ENCODE measurements at places on chromosomes 2 and 18.

- no peak for DNase-seq
These were observed 470.1 kb upstream of the RAB12 start for GRCh38 chr18:8139127-8139527.

GRCh38 chr2:232523682-232524597, 2.0 kb upstream of the CHRND start:
- no peak for DNase-seq

GRCh38 chr2:105836840-105837692, 92.4 kb downstream of the NCK2 start:
- DNase-seq = no peak

DNA sequence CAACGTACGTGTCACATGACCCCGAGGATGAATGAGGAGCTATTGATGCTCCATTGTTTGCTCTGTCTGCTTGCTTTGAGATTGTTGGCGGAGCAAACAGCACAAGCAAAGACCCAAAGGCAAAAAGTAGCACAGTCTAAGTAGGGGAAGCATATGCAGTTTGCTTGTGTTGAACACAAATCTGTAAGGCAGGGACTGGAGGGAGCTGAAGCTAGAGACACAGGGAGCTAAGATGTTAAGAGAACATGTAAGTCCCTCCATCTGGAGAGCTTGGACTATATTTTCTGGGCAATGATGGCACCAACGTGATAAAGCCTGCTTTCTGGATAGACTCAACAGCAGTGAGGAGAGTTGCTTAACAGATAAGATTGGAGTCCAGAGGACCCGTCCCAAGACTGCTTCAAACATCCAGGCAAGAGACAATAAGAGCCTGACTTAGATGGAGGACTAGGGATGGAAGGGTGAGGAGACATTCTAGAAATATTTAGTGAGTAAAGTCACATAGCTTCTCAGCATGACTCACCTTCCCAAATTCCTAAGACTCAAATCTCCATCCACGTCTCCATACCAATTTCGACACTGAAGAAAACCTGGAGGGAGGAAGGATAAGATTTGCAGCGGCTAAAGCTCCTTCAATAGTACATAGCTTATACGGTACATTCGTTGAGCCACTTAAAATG, 88.1 kb upstream of the KLF7 start:
- DNase-seq = no peak

DNA sequence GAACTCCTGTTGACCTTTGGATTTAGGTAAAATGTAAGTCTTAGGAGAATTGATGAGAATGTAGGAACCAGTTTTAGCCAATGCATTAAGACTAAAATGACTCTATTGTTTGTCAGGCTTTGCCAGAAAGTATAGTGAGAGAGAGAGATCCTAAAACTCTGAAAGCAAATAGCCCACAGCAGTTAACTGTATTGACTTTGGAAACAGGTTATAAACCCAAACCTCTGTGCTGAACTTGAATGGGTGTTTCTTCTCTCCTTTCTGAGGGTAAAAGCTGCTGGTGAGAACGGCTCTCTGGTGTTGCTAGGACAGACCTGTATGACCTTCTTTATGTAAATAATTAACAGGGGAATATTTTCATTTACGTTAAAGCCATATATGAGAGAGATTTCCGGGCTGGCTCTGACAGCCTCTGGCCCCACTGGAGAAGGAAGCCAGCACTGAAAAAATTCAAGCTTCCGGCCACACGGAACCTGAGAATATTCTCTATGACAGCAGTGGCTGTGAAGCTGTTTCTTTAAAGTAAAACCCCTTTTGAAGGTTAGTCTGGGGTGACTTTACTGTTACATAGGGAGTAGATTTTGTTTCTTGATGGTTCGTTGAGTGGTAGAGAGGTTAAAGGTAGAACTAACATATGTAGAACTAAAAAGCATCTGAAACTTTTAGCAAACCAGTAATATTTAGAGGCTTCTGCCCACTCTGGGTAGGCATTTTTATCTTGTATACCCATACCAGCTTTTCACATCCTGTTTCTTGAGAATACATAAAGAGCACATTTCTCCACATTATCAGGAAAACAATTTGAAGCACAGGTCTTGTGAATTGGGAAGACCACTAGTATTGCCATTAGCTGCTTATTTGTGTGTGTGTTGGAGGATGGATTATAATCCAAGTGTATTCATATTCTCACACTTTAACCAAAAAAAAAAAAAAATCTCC, 123.8 kb downstream of the SPTBN1 start:
- no peak for DNase-seq

GRCh38 chr2:9802576-9802993, 40.7 kb upstream of the TAF1B start:
- DNase-seq = no peak

DNA sequence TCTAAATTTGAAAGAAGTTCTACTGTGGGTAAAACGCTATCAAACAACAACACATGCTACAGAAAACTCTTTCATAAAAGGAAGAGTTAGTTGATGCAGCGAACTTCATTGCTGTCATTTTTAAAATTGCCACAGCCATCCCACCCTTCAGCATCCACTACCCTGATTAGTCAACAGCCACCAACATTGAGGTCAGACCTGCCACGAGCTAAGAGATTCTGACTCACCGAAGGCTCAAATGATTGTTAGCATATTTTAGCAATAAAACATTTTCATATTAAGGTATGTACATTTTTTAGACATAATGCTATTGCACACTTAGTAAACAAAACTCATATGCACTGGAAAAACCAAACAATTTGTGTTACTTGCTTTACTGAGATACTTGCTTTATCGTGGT, 347.1 kb downstream of the CLIP4 start:
- no peak for DNase-seq

DNA sequence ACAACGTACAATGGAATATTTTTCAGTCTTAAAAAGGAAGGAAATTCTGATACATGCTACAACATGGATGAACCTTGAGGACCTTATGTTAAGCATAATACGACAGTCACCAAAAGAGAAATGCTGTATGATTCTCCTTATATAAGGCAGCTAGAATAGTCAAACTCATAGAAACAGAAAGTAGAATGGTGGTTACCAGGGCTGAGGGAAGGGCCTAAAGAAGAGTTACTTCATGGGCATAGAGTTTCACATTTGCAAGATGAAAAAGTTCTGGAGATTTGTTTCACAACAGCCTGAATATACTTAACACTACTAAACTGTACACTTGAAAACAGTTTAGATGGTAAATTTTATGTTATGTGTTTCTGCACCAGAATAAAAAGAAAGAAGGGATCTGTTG, 113.3 kb downstream of the GALNT1 start:
- no peak for DNase-seq

DNA sequence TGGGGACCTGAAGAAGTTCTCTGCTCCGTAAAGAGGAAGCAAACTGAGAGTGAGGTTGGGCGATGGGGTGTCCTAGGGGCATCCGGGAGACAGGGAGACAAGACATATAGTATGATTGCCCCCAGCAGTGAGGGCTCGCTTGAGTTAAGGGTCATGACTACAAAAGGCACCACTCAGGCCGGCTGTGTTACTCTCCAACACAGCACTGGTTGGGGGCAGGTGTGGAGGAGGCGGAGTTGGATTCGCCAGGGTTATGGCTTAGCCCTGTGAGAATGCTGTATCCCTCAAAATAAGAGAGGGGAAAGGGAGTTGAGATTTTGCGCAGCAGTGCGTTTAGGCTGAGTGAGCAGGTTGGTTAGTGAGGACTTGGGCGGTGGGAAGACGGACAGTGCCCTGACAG, 12.0 kb downstream of the DYSF start:
- DNase-seq = no peak

DNA sequence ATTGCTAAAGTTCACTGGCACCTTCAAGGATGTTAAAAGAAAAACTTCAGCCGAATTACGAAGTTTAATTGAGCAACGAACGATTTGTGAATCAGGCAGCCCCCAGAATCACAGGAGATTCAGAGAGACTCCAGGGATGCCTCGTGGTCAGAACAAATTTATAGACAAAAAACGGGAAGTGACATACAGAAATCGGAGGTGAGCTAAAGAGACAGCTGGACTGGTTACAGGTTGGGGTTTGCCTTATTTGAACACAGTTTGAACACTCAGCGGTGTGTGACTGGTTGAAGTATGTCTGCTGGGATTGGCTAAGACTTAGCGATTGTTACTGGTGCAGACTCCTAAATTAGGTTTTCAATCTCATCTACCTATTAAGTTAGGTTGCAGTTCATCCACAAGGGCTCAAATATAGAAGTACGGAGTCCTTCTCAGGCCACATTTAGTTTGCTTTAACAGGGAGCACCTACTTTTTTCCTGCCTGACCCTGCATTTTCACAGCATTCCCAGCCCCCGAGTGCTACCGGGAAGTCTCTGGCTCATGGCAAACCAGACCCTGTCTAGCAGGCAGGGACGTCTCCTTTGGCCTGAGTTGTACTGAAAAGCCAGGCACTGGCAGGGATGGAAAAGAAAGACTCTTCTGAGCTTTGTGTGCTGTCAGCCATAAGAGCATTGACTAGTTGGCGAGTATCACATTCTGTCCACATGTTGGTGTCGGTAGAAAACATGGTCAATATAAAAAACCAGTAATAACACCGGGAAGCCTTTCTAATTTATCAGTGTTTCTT, 41.1 kb downstream of the CDCA7 start:
- DNase-seq = no peak

DNA sequence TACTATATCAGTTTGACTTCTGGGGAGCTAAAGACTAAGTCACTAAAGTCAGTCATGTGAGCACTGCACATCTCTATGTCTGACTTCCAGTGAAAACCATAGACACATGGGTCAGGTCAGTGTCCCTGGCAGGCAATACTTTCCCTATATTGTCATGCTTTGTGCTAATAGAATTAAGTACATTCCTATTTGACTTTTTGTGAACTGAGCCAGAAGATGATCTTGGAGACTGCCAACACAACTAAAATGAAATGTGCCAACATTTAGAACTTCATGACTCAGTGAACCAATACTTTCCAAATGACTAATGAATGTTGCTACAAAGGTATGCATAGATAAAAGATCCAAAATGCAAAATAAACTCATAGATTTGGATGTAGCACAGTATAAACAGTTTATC, 820.8 kb upstream of the FAM98A start:
- no peak for DNase-seq

DNA sequence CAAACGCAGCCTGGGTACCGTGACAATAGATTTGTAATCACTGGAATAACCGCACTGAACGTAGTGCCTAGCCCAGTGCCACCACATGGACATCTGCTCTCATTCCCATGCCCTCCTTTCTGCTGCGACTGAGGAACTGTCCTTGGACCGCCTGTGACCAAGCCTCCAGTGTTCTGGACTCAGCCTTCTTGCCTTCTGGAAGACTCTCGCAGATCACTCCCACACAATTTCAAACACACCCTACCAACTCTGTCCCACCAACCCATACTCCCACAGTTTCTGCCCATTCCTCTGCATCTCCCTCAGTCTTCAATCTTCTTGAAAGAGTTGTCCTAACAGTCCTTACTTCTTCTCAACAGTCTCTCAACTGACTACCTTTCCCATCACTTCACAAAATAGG, 2.1 kb downstream of the RNF149 start:
- no peak for DNase-seq

- DNase-seq = no peak
These were observed 508.7 kb downstream of the LRRTM4 start for GRCh38 chr2:77013457-77013856.

GRCh38 chr2:80670763-80671162, 366.2 kb upstream of the LRRTM1 start:
- DNase-seq = no peak

GRCh38 chr2:188551671-188552070, 260.0 kb downstream of the GULP1 start:
- DNase-seq = no peak

- no peak for DNase-seq
These were observed 369.2 kb downstream of the NYAP2 start for GRCh38 chr2:225768741-225769140.

- DNase-seq = no peak
These were observed 78.6 kb downstream of the BARD1 start for GRCh38 chr2:214730800-214731407.

- no peak for DNase-seq
These were observed 2.7 kb downstream of the TCF4 start for GRCh38 chr18:55585065-55585919.

DNA sequence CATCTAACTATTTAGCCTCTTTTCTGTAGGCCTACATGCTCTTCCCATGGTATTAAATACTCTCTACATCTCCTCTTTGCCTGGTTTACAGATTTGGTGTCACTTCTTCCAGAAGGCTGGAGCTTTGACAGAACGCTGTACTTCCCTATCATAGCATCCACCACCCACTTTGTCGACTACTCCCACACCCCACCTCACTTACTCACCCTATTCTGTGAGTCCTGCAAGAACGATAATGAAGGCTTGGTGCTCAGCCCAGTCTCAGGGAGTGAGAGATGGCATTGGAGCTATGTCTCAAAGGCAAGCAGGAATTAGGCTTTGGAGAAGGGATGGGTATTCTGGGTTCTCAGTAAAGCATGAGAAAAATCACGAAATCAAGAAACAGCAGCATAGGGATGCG, 20.3 kb upstream of the KDM3A start:
- no peak for DNase-seq

GRCh38 chr2:122032264-122032645, 276.8 kb downstream of the TSN start:
- no peak for DNase-seq

DNA sequence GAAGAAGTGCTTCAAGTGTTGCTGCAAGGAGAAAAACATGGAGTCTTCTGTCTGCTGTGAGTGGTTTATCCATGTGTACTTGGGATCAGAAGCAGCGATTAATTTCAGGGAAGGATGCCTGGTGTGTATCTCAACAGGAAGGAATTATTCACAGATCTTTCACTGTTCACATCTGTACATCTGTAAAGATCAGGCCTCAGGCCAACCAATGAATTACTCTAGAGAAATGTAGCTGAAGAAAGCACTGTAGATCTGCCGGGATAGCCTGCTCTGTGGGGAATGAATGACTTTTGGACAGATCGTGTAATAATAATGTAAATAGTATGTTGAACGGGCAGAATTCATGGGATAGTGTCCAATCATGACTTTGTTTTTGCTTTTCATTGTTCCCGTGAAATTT, 54.0 kb upstream of the SPP2 start:
- DNase-seq = no peak

DNA sequence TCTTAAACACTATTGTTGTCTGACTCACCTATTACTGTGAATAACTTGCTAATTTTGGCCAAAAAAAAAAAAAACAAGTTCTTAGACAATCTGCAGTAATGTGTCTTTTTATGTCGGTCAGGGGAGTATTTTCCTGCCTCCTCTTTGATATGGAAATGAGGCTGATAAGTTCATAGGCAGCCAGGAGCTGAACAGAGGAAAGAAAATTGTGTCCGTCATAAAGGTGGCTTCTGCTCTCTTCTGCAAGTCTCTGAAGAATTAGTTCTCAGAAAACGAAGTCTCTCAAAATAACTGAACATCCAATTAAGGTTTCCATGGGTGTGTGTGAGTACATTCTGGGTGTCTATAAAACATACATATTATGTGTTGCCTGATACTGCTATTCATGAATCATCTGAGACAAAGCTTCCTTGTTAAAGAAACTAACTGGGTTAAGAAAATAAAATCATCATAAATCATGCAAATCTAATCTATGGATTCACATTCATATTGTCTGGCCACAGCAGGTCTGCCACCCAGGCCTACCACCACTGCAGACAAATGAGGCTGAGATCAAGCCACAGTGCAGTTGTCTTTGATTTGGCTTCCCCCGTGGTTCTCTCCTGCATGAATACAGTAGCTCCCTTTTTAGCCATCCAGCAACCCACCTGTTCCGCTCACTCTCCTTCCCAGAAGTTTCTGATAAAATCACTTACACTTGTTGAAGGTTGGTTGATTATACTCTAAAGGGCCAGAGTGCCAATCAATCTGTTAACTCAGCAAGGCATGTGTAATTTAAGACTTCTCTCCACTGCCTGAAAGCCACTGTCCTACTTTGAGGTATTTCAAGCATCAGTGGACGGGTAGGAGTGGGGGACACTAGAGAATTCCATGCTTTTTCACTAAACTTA, 19.4 kb upstream of the SP5 start:
- DNase-seq = no peak

- no peak for DNase-seq
These were observed 236.5 kb upstream of the SPHKAP start for GRCh38 chr2:228417956-228418355.

Measured in cortex of kidney (tissue), 1 donor.